CD4-positive, alpha-beta T cell (primary cell): ENCODE measurements at places on chromosomes 6 and 20.

DNA sequence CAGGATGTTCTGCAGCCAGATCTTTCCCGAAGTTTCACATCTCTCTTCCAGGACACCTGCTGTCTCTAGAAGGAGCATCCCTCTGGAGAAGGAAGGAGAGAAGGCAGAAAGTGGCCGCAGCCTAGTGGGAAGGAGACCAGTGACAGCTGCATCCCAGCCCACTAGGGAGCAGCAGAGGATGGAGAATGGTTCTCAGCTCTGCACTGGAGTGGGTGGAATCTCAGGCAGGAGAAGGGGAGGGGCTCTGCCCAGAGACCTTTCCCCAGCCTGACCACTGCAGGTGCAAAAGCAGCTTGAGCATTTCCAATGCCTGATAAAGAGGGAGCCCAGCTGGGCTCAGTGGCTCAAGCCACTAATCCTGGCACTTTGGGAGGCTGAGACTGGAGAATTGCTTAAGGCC is 32.3 kb downstream of the NCR2 start:
- no peak for DNase-seq

GRCh38 chr20:48995589-48995988 is 50.5 kb upstream of the CSE1L start:
- no peak for DNase-seq

DNA sequence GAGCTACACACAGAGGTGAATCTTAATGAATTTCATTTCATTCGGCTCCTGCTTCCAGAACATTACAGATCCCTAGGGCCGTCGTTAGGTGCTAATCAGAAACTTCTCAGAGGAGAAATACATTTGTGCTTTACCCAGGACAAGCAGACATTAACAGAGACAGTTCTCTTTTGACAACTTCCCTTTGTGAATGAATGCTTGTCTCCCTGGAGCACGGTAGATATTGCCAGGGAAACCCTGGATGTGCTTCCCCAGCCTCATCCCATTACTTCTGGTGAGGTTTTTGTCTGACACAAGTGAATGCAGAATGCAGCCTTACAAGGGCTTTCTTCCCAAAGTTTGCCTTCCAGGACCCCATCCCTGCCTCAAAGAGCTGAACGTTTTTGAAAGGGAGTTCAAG is 105.4 kb downstream of the SYNDIG1 start:
- no peak for DNase-seq

DNA sequence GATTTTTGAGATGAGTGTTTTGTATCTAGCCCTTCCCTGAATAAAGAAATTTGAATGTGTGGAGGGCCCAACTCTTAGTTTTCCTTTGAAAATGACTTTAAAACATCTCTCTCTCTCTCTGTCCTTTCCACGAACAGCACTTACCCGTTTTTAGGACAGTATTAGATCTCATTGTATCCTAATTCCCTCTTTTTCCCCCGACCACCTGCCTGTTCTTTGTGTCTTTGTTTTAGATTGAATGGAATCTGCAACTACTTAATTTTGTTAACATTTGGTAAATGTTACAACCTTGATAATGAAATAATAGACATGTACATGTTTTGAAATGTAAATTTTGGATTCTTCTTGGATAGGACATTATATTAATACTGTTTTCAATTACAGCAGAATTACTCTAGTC is 3.1 kb downstream of the DSP start:
- no peak for DNase-seq

DNA sequence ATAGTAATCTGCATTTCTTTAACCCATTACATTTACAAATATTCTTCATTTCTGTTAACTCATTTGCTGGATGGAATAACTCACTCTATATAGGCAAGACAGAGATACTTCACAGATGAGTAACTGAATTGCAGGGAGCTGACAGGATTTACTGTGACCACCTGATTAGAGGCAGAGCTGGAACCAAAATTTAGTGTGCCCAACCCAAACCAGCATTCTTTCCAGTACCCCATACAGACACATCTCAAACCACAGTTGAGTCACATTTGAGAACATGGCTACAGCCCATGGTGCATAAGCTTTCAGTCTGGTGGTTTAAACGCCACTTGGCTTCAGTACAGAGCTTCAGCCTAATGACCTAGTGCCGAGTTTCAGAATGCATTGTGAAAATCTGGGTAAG is 138.4 kb upstream of the TENT5A start:
- DNase-seq = no peak

GRCh38 chr6:126440923-126441322 is 101.0 kb downstream of the CENPW start:
- no peak for DNase-seq

DNA sequence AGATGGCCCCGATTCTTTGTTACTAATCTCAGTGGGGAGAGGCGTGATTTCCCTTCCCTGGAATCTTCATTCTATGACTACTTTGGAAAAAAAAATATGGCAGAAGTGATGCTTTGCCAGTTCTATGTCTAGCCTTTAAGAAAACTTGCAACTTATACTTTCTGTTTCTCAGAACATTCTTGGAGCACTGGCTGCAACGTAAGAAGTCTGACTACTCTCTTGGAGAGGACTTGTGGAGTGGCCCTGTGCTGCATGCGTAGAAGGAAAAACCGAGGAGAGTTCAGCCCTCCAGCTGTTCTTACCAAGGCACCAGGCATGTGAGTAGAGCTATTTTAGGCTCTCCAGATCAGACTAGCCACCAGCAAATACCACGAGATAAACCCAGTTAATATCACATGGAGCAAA is 77.6 kb upstream of the STXBP5 start:
- DNase-seq = no peak

DNA sequence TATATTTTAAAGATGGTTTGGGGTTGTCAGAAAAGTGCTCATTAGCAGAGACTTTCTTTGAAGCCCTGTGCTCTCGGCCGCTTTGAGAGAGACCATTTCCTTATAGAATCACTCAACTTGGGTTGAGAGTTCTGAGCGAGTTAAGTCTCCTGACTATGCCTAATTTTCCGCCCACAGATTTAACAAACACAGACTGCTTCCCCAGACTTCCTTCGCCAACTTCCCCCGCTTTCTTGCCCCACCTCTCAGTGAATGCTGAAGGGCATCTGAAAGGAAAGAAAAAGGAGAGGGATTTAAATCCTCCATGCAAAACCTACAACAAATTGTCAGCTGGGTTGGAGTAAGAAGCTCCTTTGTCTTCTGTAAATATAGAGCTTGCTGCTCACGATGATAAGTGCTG is 224.0 kb downstream of the EYA2 start:
- no peak for DNase-seq

DNA sequence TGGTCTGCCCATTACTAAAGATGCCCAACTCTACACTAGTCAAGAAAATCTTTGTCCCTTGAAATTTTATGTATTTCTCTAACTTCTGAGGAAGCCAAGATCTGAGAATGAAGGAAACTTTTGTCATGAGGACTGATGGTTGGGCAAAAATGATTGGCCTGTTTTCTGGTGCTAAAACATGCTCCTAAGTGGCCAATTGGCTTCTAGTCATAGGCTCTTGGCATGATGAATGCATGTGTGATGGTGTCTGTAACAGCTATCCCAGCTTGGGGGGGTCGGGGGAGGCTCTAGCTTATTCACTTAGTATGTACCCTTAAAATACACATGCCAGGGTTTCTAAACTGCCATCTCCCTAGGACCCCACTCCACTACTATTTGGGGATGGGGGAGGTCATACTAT is 228.6 kb downstream of the ZNF217 start:
- DNase-seq = no peak

DNA sequence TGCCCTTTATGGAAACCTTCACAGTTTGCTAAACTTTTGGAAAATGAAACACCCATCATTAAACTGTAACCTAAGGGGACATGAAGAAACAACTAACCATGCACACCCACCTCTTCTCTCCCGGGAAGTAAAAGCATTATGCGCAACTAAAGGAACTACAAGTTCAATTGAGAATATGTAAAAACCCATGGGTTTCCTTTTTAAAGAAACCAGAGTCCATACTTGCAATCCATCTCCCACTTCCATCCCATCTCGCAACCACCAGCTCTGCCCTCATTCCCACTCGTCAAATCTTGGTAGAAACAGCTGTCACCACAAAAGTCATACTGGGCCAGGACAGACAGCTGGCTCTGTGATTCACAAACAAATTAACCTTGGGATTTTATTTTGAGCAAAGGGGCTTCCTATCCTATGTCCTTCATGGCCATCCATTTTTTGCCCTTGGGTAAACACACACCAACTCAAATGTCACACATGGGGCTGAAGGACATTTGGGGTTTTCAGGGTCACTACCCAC is 81.5 kb downstream of the HAO1 start:
- no peak for DNase-seq
